Pancreas (tissue), 10 donors: ENCODE measurements at places on chromosomes 2 and 18.

GRCh38 chr2:152588998-152589397, 128.3 kb downstream of the PRPF40A start:
- no peak for DNase-seq
- H3K27ac ChIP-seq = no peak overlapping the region
- no peaks in the 10 kb centered on the region for H3K27me3 ChIP-seq
- H3K4me3 ChIP-seq = no peak overlapping the region

DNA sequence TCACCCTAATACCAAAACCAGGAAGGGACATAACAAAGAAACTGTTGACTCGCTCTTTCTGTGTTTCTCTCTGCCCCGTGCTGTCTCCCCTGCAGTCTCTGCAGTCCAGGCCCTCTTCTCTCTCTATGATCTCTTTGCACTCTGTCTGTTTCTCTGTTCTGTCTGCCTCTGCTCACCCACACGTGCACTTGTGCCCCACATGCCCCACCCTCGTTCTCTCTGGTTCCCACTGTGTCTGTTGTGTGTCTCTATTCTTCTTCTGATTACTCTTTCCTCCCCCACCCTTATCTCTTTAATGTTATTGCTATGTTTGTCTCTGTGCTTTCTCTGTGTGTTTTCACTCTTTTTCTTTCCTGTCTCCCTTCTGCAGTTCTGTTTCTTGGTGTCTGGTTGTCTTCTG, 54.0 kb downstream of the NAT8 start:
- DNase-seq = no peak
- no peak overlapping the region for H3K4me3 ChIP-seq
- H3K27ac ChIP-seq = no peak overlapping the region
- no peaks in the 10 kb centered on the region for H3K27me3 ChIP-seq
- H3K36me3 ChIP-seq = no peaks in the 10 kb centered on the region

DNA sequence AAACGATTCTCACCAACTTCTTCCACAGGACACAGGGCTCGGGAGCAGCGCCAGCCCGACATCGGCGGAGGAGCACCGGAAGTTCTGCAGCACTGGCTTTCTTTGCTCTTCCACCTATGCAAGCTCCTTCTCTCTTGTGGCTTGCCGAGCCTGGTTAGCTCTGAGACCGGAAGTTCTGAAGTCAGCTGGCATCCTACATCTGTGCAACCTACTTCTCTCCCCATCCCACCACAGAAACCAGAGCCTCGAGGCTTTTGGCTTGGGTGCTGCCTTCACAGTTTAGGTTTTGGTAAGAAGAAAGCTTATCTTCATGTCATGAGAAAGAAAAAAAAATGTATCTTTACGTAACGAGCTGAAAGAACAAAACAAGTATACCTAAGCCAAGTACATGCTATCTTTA, 111.7 kb downstream of the ANKRD44 start:
- no peaks in the 10 kb centered on the region for H3K27me3 ChIP-seq
- no peak overlapping the region for H3K27ac ChIP-seq
- H3K4me3 ChIP-seq = no peak overlapping the region
- DNase-seq = no peak
- H3K36me3 ChIP-seq = no peaks in the 10 kb centered on the region

DNA sequence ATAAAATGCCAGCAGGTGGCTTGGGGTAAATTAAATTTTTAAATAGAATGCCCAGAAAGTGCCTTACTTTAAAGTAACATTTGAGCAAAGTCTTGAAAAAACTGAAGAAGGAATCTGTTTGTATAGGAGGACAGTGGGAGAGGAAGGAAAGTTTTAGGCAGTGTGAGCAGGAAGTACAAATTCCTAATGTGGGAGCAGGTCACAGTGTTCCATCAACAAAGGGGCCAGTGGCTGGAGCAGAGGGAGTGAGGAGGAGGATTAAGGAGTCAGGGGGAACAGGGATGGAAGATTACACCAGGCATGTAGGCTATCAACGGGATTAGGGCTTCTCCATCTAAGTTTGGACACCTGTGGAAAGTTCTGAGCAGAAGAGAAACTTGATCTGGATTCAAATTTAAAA, 439.2 kb upstream of the REG3G start:
- no peak overlapping the region for H3K4me3 ChIP-seq
- no peaks in the 10 kb centered on the region for H3K36me3 ChIP-seq
- no peak overlapping the region for H3K27ac ChIP-seq
- H3K27me3 ChIP-seq = no peaks in the 10 kb centered on the region
- no peak for DNase-seq
- no peaks in the 10 kb centered on the region for H3K4me1 ChIP-seq

GRCh38 chr2:217890445-217890844, 112.3 kb downstream of the TNS1 start:
- no peaks in the 10 kb centered on the region for H3K27me3 ChIP-seq
- peaks cover 90% of the 10 kb centered on the region for H3K36me3 ChIP-seq
- DNase-seq = no peak

DNA sequence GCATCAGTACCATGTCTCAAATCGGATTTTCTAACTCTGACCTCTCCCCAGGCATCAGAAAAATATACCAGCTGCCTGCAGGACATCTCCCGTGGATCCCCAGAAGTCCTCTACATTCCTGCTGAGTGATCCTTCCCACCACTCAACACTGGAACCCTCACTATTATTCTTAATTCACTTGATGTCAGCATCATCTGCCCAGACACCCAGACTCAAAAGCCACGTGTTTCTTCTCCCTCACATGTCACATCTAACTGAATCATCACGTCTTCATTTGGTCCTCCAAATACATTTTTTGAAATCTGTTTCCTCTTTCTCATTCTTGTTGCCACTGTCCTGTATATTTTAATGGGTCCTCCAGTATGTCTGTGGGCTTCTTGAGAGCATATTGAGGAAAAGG, 218.6 kb downstream of the HRH4 start:
- no peak overlapping the region for H3K27ac ChIP-seq
- H3K4me3 ChIP-seq = no peak overlapping the region
- no peaks in the 10 kb centered on the region for H3K4me1 ChIP-seq
- H3K27me3 ChIP-seq = no peaks in the 10 kb centered on the region
- no peaks in the 10 kb centered on the region for H3K36me3 ChIP-seq

DNA sequence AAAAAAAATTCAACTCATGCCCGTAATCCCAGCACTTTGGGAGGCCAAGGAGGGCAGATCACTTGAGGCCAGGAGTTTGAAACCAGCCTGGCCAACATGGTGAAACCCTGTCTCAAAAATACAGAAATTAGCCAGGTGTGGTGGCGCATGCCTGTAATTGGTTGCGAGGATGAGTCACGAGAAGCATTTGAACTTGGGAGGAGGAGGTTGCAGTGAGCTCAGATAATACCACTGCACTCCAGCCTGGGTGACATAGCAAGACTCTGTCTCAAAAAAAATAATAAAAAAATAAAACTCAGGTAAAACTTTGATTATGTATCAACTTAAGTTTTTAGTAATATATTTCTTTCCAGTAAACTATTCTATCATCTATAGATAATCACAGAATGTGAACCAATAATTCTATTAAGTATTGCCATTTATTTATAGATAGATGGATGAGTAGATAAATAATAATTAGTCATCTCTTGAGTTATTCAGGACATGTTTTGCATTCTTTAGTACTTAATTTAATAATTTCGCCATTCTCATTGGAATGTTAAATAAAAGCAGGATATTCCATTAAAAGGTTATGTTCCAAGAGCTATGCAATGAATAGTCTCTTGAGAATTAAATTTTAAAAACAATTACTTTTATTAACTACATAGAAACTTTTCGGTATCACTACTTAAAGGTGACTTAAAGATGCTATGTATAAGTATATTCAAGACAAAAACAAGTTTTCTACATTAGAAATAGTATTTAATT, 48.7 kb downstream of the WDPCP start:
- DNase-seq = no peak
- H3K27me3 ChIP-seq = no peaks in the 10 kb centered on the region
- H3K36me3 ChIP-seq = no peaks in the 10 kb centered on the region
- no peak overlapping the region for H3K4me3 ChIP-seq
- H3K4me1 ChIP-seq = no peaks in the 10 kb centered on the region

- no peaks in the 10 kb centered on the region for H3K36me3 ChIP-seq
- no peaks in the 10 kb centered on the region for H3K27me3 ChIP-seq
- no peak overlapping the region for H3K27ac ChIP-seq
- no peak for DNase-seq
- H3K4me3 ChIP-seq = no peak overlapping the region
Observed at GRCh38 chr2:152385650-152386049, 50.7 kb downstream of the FMNL2 start.

- no peak overlapping the region for H3K27ac ChIP-seq
- no peaks in the 10 kb centered on the region for H3K36me3 ChIP-seq
- H3K27me3 ChIP-seq = no peaks in the 10 kb centered on the region
- peaks cover 12% of the 10 kb centered on the region for H3K4me1 ChIP-seq
- no peak overlapping the region for H3K4me3 ChIP-seq
Observed at GRCh38 chr2:70328921-70329561, 27.2 kb upstream of the FAM136A start.

DNA sequence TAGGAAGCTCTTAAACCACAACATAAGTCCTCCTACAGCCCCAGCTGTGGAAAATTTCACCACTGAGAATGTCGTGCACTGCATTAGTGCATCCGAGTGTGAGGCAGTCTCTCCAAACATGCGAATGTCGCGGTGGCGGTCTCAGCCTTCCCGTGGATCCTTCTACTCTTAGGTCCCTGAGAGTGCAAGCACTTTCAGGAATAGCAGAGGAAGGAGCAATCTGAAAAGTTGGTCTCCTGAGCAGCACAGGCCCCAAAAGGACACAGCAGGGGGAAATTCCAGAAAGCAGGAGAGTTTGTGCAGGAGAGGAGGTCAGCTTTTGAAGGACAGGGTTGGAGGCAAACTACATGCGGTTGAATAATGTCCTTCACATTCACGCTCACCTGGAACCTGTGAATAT, 440.5 kb upstream of the SMIM21 start:
- DNase-seq = no peak
- no peaks in the 10 kb centered on the region for H3K36me3 ChIP-seq
- no peaks in the 10 kb centered on the region for H3K4me1 ChIP-seq

DNA sequence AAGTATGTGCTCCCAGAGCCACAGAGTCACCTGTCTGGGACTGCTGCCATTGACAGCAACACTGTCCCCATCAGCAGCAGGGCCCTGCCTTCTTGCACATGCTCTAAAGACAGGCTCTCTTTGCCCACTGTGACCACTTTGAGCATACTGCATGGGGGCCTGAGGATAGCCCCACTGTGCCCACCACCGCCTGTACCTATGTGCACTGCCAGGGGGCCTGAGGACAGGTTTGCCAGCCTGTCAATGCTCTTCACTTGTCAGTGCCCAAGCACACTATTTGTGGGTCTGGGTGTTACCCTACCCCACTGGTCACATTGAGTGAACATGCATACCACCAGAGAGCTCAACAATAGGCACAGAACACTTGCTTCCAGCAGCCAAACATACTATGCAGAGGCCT, 1137.0 kb upstream of the FANCL start:
- no peaks in the 10 kb centered on the region for H3K27me3 ChIP-seq
- no peak for DNase-seq
- H3K27ac ChIP-seq = no peak overlapping the region
- H3K36me3 ChIP-seq = no peaks in the 10 kb centered on the region

DNA sequence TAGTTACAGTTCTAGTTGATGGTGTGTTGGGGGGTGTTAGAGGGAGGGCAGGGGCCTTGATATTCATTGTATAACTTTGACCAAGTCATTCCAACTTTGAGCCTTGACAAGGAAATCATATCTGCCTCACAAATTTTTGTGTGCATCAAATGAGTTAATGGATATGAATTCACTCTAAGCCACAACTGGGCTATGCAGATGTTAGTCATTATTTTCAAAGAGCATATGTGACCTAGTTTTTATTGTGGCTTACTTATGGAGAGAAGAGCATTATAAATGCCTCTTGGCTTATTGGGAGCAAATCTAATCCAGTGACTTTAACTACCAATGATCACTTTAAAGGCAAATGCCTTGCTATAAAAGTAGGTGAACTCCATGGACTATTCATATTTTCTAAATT, 250.2 kb downstream of the LPIN1 start:
- no peak for DNase-seq
- H3K4me1 ChIP-seq = no peaks in the 10 kb centered on the region
- no peak overlapping the region for H3K27ac ChIP-seq
- H3K36me3 ChIP-seq = no peaks in the 10 kb centered on the region

DNA sequence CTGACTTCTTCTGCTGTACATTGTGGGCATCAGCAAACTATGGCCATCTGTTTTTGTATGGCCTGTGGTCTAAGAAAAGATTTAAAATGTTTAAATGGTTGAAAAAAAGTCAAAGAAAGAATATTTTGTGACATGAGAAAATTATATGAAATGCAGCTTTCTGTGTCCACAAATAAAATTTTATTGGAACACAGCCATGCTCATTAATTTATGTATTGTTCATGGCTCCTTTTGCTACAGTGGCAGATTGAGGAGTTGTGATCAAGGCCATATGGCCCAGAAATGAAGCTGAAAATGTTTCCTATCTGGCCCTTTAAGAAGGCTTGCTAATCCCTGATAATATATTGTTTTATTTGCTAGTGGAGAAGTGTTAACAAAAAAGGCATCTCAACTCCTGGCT, 162.0 kb downstream of the SLC4A3 start:
- H3K27ac ChIP-seq = no peak overlapping the region
- no peaks in the 10 kb centered on the region for H3K27me3 ChIP-seq
- DNase-seq = no peak
- H3K4me3 ChIP-seq = no peak overlapping the region
- H3K4me1 ChIP-seq = no peaks in the 10 kb centered on the region

- H3K4me3 ChIP-seq = no peak overlapping the region
- H3K36me3 ChIP-seq = no peaks in the 10 kb centered on the region
- DNase-seq = no peak
Observed at GRCh38 chr2:29786361-29786760, 135.0 kb downstream of the ALK start.

- no peak overlapping the region for H3K27ac ChIP-seq
- DNase-seq = no peak
- H3K4me1 ChIP-seq = no peaks in the 10 kb centered on the region
- no peaks in the 10 kb centered on the region for H3K27me3 ChIP-seq
- no peak overlapping the region for H3K4me3 ChIP-seq
Observed at GRCh38 chr2:24948506-24948905, 23.2 kb downstream of the DNAJC27 start.

GRCh38 chr2:45714679-45715078, 63.2 kb downstream of the PRKCE start:
- no peak overlapping the region for H3K4me3 ChIP-seq
- H3K27me3 ChIP-seq = no peaks in the 10 kb centered on the region
- H3K4me1 ChIP-seq = no peaks in the 10 kb centered on the region
- no peaks in the 10 kb centered on the region for H3K36me3 ChIP-seq
- no peak overlapping the region for H3K27ac ChIP-seq

DNA sequence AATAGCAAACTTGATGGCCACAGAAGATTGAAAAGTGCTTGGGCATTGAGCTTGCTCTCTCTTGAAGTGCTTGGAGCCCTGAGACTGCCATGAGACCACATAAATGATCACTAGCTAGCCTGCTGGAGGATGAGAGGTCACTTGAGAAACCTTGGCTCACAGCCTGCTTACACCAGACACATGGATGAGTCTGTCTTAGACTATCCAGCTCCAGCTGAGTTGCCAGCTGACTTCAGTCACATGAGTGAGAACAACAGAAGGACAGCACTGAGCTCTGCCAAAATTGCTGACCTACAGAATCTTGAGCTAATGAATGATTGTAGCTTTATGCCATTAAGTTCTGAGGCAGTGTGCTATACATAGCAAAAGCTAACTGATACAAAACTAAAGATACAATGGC, 18.1 kb downstream of the NABP1 start:
- H3K4me1 ChIP-seq = peaks cover 5% of the 10 kb centered on the region
- no peaks in the 10 kb centered on the region for H3K36me3 ChIP-seq
- no peaks in the 10 kb centered on the region for H3K27me3 ChIP-seq
- H3K27ac ChIP-seq = no peak overlapping the region
- no peak for DNase-seq
- no peak overlapping the region for H3K4me3 ChIP-seq
